ENCODE measurements at places on chromosomes 4 and X.

- no peak for DNase-seq
Measured at GRCh38 chr4:120839974-120840751, 82.4 kb downstream of the PRDM5 start.

GRCh38 chr4:70969076-70969475 is 24.4 kb upstream of the DCK start:
- DNase-seq: no peak

- DNase-seq: no peak
Measured at GRCh38 chr4:121321466-121321865, 59.4 kb downstream of the QRFPR start.

DNA sequence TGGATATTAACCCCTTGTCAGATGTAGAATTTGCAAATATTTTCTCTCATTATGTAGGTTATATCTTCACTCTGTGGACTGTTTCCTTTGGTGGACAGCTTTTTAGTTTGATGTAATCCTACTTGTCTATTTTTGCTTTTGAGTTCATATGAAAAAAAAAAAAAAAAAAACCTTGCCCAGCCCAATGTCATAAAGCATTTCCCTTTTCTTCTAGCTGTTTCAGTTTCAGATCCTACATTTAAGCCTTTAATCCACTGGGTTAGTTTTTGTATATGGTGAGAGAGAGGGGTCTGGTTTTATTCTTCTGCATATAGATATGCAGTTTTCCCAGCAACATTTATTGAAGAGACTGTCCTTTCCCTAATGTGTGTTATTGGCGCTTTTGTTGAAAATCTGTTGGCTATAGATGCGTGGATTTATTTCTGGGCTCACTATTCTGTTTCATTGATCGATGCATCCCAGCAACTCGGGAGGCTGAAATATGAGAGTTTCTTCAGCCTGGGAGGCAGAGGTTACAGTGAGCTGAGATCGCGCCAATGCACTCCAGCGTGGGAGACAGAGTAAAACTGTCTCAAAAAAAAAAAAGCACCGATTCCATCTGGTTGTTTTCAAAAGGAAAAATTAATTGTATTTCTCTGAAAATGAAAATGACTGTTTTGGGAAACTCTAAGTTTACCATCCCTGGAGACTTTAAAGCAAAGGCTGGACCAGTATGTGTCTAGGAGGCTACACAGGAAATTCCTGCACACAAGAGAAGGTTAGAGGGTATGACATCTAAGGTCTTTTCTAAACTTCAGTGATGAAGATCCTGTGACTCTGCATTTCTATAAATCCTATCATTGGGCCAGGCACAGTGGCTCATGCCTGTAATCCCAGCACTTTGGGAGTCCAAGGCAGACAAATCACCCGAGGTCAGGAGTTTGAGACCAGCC is 35.6 kb downstream of the STEEP1 start:
- no peak for DNase-seq

- no peak for DNase-seq
Measured at GRCh38 chrX:129650821-129651510, 3.8 kb downstream of the APLN start.

GRCh38 chr4:168486912-168487281 is 6.6 kb upstream of the DDX60L start:
- no peak for DNase-seq

DNA sequence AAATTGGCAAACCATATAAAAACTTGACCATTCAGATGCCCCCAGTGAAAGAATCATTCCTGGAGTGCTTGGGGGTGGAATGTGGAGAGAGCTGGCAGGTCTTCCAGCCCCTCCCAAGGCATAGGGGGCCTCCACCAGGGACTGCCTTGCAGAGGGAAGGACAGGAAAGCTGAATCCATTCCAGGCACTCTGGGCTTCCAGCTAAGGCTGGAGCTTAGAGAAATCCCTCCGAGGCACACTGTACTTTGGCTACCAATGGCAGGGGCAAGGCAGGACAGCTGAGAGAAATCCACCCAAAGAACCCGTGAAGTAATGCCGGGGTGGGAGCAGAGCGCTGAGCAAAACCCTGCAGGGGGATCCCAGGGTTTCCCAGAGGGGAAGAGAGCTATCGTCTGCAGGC is 4.0 kb downstream of the CENPU start:
- DNase-seq: no peak

DNA sequence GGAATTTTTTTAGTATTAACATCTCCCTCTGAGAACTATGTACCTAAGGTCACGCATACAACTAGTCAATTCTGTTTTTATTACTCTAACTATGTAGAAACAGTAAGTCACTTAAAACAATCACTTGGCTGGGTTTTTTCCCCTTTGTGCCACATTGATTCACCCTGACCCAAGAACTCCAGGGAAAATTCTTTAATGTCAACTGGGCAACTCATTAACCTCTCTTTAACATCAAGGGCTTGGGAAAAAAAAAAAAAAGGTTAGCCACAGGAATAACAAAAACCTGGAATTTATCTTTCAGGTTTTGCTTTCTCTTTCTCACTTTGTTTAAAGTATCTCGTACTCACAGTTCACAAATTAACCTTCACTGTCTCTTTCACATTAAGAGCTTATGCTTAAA is 8.1 kb downstream of the RPL9 start:
- DNase-seq: no peak

- no peak for DNase-seq
Measured at GRCh38 chr4:46484881-46485280, 95.0 kb upstream of the GABRA2 start.

- DNase-seq: no peak
Measured at GRCh38 chrX:9997524-9997923, 30.4 kb downstream of the CLDN34 start.

DNA sequence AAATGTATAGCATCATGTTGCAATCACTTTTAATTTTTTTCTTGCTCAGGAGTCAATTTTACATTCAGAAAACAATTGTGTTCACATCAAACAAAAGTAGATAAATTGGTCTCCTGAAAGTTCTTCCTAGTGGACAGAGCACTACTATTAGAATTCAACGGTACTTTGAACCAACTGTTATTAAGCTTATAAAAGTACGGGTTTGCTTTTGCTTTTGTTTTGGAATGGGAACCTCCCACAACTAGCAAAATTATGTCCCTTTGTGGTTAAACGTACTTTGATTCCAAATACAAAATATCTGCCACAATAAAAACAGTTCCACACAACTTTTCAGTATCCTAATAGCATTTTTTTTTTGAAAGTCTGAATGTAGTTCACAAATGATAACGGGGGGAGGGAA is 8.6 kb upstream of the MAPK10 start:
- DNase-seq: no peak

GRCh38 chr4:37365888-37366287 is 121.3 kb downstream of the NWD2 start:
- DNase-seq: no peak

- no peak for DNase-seq
Measured at GRCh38 chrX:114049063-114049462, 534.8 kb upstream of the HTR2C start.

GRCh38 chr4:126794363-126794762 is 838.4 kb upstream of the INTU start:
- DNase-seq: no peak

DNA sequence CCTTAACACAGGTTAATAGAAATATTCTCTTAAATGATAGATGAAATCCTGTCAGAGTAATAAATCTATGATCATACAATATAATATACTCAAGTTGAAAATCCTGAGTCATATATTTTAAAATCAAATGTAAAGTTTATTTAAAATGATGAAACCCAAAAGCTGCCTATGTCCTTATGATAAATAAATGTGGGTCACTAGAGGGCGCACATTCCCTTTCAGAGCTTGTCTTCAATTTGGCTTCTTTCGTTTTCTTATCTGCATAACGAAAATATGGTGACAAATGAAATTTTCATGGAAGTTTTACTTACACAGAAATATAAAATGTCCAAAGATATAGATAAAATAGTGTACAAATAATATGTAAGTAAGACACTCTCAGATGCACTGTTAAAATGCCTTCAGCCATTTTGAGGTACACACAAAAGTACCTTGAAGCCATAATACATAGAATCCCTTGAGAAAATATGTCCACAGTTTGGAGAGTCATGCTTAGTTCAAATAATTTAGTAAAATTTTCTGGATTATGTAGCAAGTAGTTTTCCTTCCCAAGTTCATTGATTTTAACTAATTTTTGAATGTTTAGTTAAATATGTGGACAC is 680.4 kb downstream of the DMD start:
- DNase-seq: peak; percentile 5

DNA sequence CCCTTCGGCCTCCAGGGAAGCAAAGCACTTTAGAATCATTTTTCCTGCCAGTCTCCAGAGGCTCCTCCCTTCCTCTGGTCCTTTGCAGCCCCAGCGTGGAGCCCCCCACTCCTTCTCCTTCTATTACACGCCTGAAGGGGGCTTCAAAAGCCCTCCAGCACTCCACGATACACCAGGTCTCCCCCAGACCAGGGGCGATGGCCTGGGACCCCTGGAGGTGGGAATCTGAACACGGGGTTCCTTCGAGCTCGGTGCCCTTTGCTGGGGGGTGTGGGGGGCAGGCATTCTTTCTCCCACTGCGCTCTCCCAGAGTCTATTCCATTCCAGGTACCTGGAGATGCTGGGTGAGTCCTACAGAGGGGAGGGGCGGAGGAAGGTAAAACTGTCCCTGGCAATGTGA is 97.6 kb downstream of the HMX1 start:
- no peak for DNase-seq

DNA sequence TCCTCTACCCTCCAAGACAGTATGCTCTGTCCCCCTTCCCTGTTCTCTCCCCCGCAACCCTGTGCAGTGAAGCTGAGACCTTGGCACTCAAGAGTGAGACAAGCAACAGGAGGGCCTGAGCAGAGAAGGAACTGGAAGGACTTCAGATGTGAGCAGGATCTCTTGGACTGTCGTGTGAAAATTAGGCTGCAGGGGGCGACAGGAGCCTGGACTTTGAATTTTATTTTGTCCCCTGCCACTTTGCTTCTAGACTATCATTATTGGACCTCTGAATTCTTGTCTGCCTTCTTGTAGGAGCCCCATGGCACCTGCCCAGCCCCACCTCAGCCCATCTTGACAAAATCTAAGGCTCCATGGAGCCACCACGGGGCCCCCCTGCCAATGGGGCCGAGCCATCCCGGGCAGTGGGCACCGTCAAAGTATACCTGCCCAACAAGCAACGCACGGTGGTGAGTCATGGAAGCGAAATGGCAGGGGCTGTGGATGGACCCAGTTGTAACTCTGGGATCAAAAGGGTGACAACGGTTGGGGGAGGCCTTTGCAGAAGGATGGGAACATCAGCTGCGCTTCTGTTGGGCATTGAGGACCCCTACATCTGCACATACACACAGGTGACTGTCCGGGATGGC is 1.7 kb downstream of the ARAF start:
- DNase-seq: no peak

GRCh38 chr4:165394275-165394674 is 15.5 kb downstream of the CPE start:
- no peak for DNase-seq

GRCh38 chr4:22473268-22473667 is 42.6 kb downstream of the ADGRA3 start:
- no peak for DNase-seq

DNA sequence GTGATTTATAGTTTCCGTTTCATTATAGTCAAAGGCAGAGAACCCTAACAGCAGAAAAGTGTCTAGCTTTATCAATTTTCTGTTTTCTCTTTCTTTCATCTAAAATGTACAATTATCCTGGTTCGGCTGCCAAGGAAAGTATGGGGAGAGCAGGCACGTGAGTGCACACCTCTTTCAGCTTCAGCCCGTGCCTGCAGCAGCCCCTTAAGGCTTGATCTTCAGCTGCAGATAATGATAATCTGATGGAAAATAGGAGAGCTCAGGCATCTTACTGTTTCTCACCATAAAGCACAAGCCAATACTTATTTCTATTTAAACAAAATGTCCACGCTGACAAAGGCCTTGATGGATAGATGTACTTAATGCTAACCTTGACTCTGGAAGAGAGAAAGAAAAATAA is 334.4 kb downstream of the UNC5C start:
- no peak for DNase-seq

DNA sequence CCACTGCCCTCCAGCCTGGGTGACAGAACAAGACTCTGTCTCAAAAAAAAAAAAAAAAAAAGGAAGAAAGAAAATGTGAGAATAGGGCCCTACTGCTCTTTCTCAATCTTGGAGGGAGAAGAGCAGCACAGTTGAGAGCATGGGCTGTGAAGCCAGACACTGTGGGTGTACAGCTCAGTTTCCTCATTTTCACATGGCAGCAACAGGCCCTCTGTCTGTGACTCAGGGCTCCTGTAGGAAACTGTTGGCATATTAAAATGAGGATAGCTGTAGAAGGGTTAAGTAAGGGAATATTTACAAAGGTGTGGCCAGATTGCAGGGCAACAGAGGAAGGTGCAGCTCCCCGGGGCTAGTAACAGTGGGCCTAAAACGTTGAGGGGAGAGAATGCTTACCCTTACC is 3.4 kb downstream of the AKAP14 start:
- DNase-seq: no peak

GRCh38 chr4:85807247-85807950 is 332.4 kb downstream of the ARHGAP24 start:
- no peak for DNase-seq

GRCh38 chr4:107519053-107519452 is 201.0 kb downstream of the PAPSS1 start:
- no peak for DNase-seq

DNA sequence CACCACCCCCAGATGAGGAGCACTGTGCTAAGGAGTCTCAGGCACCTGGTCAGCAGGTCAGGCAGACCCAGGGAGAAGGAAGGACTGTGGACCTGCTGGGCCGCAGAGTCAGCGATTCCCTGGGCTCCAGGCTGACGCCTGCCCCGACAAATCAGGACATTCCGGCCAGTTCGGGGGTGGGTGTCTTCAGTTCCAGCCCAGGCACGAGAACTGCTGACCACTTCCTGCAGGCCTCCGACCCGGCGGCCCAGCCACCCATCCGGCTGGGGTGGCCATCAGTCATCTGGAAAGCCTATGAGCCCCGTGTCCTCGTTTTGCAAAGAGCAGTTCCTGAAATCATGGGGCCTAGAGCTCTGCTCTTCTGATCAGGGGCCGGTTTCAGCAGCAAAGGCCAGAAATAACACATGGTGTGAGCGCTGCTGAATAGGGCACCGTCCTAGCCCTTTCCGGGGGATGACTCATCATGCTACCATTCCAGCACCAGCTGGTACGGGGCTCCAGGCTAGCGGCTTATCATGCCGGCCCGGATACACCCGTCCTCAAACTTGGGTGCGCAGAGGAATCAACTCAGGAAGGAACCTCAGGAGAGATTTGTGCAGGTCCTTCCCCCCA is 7.8 kb upstream of the SH3TC1 start:
- DNase-seq: no peak

GRCh38 chr4:112058433-112058832 is 86.8 kb upstream of the FAM241A start:
- no peak for DNase-seq

GRCh38 chr4:3638080-3638795 is 106.0 kb upstream of the LRPAP1 start:
- DNase-seq: no peak

GRCh38 chr4:29734343-29735213 is 985.6 kb upstream of the PCDH7 start:
- DNase-seq: no peak

DNA sequence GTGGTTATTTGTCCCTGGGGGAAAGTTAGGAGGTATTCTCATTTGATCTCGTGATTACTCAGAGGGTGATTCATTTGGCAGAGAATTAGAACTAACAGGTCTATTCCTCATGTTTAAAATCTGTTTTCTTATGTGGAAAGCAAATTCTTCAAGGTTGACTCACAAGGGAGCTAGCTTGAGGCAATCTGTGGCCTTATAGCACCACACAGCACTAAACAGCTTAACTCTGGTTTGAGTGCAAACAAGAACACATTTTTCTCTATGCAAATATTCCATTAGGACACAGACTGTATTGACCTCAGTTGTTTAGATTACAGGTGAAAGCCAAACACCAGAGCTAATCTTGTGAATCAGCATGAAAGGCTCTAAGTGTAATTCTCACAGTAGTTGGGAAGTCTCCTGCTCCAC is 694.4 kb upstream of the POU3F4 start:
- no peak for DNase-seq

Data from naive thymus-derived CD8-positive, alpha-beta T cell (primary cell).